ENCODE measurements at places on chromosomes 12 and 14.
A peak's percentile ranks its signal among the peaks of the same experiment; 100 is the strongest.

- no peak for DNase-seq
Measured at GRCh38 chr12:13504074-13504473, 307.5 kb downstream of the EMP1 start.

GRCh38 chr12:57897286-57897974 is 43.9 kb upstream of the ATP23 start:
- DNase-seq, result no peak

GRCh38 chr12:126883697-126884096 is 1383.3 kb upstream of the TMEM132C start:
- DNase-seq, result no peak

- no peak for DNase-seq
Measured at GRCh38 chr14:59303216-59303615, 114.7 kb downstream of the DAAM1 start.

DNA sequence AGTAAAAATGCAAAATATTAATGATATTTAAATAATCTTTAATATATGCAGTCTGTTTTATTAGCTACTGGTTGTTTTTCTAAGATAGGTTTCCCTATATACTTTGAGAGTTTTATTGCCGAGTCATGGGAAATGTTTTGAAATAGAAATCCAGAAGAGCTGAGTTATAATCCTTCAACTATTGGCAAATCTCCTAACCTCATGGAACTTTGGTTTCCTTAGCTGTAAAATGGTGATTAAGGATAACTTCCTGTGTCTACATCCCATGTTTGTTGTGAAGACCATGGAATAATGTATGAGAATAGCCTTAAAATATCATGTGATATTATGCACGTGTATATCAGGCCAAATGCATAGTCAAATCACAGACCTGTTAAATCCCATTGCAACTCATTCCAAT is 51.0 kb downstream of the UNC79 start:
- DNase-seq, result no peak

DNA sequence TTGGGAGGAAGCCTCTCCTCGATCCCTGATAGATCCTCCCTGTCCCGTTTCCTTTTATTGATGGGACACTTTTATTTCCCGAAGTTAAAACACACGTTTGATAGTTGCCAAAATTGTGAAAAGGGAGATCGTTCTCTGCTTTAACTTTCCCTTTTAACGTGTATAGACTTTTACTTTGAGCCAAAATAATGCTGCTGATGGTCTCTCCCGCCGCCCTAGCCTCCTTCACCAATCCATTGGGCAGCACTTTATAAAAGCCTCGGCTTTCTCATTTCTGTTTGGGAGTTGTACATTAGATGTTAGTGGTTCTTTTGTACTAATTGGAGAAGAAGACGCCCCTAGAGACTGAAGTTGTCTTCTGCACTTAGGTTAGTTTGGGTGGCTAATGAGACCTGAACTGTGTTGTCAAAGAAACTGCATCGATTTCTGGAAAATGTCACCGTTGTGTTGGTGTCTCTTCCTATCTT is 1.4 kb downstream of the TMTC2 start:
- no peak for DNase-seq

- peak; percentile 95 for DNase-seq
Measured at GRCh38 chr12:47705566-47706425, at the start of gene RPAP3. Gene RPAP3 (minus strand): TSS chr12:47706030. CDS start chr12:47702840, 3,190 bp downstream.

- no peak for DNase-seq
Measured at GRCh38 chr12:47156167-47156736, 76.5 kb upstream of the AMIGO2 start.

GRCh38 chr14:61524211-61524806 is 171.0 kb upstream of the HIF1A start:
- DNase-seq, result no peak

DNA sequence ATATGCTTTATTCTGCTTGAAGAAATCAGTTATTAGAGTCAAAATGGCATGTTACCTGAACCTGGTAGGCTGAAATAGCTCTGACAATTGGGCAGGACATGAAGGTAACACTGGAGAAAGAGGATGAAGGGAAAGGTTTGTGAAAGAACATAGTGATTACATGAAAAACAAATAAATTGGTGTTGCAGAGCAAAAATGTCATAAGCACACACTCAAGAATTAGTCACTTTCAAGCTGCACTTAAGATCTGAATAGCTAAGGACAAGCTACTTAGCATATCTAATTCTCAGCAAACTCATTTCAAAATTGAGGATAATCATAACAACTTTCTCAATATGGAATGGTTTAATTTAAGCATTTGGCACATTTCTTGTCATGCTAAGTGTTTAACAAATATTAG is 1398.0 kb upstream of the FLRT2 start:
- no peak for DNase-seq

- DNase-seq, result no peak
Measured at GRCh38 chr14:34181338-34181737, 230.5 kb upstream of the EGLN3 start.

DNA sequence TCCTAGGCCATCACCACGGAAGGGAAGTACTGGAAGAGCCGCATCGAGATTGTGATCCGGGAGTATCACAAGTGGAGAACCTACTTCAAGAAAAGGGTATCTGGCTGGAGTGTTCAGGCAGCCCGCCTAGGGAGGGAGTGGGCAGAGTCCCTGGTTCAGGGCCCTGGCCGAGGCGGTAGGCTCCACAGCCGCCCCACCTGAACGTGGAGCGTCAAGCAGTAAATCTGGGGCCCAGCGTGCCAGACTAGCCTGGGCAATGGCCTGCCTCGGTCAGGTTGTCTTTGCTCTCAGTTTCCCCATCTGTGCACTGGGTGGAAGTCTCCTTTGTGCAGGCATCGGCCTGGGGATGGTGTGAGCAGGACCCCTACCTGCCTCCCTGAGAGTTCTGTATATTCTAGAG is 44.9 kb downstream of the IL31 start:
- no peak for DNase-seq

- DNase-seq, result no peak
Measured at GRCh38 chr14:102316338-102316742, 3.2 kb upstream of the ZNF839 start.

DNA sequence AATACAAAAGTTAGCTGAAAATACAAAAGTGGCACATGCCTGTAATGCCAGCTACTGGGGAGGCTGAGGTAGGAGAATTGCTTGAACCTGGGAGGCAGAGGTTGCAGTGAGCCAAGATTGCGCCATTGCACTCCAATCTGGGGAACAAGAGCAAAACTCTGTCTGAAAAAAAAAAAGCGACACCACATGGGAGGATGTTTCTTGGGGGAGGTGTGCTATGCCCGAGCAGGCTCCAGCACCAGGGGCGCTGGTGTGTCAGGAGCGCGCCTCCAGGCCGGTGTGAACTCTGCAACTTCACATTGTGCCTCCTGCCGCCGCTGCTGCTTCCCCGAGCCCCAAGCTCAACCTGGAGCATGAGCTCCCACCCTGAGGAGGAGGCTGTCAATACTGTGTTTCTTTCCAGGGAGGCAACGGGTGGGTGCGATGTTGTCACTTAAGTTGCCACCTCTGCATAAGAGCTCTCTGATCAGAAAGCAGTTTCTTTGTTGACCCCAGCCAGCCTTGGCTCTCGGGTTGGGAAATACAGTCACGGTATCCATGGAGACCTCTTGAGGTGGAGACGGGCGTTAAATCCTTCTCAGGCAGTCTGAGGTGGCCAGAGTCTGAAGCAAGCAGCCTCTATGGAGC is 18.9 kb downstream of the DEGS2 start:
- DNase-seq, result no peak

DNA sequence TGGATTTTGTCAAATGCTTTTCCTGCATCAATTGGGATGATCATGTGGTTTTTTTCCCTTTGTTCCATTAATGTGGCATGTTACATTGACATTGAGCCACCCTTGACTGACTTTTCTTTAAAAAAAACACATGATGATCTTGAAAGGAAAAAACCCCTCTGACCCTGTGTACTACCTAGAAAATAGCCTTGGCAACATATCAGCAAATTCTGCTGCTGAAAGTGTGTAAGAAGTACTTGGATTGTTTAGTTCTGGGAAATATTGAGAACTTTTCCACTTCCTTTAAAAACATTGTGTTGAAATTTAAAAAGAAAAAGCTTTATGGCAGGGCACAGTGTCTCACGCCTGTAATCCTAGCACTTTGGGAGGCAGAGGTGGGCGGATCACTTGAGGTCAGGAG is 20.7 kb downstream of the ACACB start:
- DNase-seq, result no peak
